Activated T-helper 1 cell treated with Interleukin-2 at 50 U/mL for 16 hours (primary cell): ENCODE measurements at places on chromosomes 5 and 9.

GRCh38 chr5:126677121-126677520, 76.4 kb downstream of the PHAX start:
- no peak for DNase-seq

DNA sequence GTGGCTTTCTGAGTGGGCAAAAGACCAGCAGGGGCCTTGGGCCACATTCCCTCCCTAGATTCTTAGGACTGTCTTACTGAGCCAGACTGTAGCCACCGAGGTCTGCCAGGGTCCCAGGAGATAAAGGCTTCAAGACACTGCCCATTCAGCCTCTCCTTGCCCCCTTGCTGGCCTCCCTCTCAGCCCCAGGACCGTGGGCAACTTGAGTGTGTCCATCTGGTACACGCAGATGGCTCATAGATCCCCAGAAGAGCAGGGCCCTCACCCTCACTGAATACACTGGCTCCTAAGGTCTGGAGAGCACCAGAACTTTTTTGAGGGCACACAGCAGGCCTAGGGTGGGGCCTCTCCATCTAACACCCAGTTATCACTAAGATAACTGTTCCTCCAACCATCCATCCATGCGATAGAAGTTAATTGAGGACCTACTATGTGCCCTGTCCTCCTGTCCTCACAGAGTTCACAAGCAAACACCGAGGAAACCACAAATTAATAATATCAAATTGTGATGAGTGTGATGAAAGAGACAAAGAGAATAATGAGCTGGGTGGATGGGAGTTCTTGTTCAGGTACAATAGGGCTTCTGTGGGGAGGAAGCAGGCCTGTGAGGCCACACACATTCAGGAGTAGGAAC, 4.9 kb upstream of the PDGFRB start:
- no peak for DNase-seq

GRCh38 chr5:34865091-34865490, 26.1 kb downstream of the TTC23L start:
- no peak for DNase-seq

- no peak for DNase-seq
Measured at GRCh38 chr5:20335978-20336377, 348.0 kb upstream of the CDH18 start.

- DNase-seq = no peak
Measured at GRCh38 chr5:111063709-111064322, 7.7 kb upstream of the TSLP start.

DNA sequence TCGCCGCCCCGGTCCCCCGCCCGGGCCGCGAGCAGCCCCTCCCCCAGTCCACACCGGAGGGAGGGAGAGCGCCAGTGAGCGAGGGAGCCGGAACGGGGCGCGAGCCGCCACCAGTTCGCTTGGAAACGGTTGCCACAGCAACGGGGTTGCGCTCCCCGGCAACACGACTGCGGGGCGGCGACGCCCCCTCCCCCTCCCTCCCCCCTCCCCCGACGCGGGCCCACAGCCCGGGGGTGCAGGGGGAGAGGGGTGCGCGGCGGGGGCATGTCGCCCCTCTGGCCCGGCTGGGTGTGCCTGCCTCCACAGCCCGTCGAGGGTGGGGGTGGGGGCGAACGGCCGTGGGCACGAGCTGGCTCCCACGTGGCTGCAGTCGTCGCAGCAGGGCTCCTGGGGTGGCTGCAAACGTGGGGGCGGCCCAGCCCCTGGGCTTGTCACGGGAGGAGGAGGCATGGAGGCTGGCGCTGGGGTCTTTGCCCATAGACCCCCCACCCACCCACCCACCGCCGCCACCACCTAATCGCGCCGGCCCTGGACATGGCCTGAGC, 524 bp downstream of the PRR7 start:
- peak; percentile 68 for DNase-seq

DNA sequence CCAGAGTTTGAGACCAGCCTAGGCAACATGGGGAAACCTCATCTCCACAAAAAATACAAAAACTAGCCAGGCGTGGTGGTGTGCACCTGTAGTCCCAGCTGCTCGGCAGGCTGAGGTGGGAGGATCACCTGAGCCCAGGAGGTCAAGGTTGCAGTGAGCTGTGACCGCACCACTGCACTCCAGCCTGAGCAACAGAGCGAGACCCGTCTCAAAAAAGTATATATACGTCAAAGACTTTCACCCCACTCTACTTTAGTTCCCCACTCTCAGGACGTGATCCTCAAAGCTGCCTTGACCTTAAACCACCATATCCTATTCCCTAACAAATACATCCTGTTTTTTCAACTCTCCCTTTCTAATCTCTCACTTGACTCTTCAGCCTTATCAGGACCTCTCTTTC, 41.0 kb downstream of the PCDHGC5 start:
- DNase-seq = no peak

DNA sequence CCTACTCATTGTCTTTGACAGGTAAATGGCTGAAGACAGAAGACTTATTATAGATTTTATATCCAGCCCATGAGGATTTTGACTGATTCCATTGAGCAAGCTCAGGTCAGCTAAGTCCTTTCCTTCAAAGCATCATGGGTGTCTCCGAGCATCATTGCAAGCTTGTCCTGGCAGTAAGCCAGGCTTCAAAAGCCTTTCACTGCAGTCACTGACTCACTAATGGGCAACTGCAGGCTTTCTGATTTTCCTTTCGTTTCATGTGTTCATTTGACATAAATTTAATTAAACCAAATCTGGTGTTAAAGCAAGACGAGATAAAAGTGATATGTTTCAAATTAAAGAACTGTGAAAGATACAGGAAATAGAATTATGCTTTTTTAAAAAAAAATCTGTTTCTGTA, 426.2 kb downstream of the ANXA1 start:
- no peak for DNase-seq

- DNase-seq = no peak
Measured at GRCh38 chr5:97979740-97980139, 793.7 kb upstream of the RGMB start.
